ENCODE measurements at places on chromosomes 5 and 9. TPM values are rescaled to one million over a fixed set of nuclear protein-coding genes. Genes with fewer than 3 reads are reported as not detected.

The ITGA1 gene
- 303 TPM for total RNA-seq

- DNase-seq = no peak
Measured at GRCh38 chr5:137605411-137605810, 106.3 kb upstream of the SPOCK1 start.

The FSD1L gene
- total RNA-seq = 27.5 TPM

GRCh38 chr9:86407022-86407421 is 52.8 kb upstream of the TUT7 start:
- no peak for DNase-seq

- DNase-seq = no peak
Measured at GRCh38 chr5:12099296-12099695, 195.1 kb upstream of the CTNND2 start.

- no peak for DNase-seq
Measured at GRCh38 chr5:75381456-75381855, 44.4 kb downstream of the HMGCR start.

The CBY3 gene
- not detected for total RNA-seq

GRCh38 chr9:93951655-93952118 is 3.5 kb downstream of the BARX1 start:
- no peak for DNase-seq

The GLIPR2 gene
- total RNA-seq = 54.9 TPM

GRCh38 chr9:127423934-127424675 is at the start of gene ZNF79:
TSS of gene ZNF79 (plus strand) at chr9:127424382. CDS start at chr9:127424788, 406 bp downstream.
- peak; percentile 83 for DNase-seq

- DNase-seq = no peak
Measured at GRCh38 chr5:87137283-87137682, 130.4 kb upstream of the RASA1 start.

The IFNK gene
- not detected for total RNA-seq

- no peak for DNase-seq
Measured at GRCh38 chr9:129202613-129203555, 24.8 kb upstream of the IER5L start.

- DNase-seq = no peak
Measured at GRCh38 chr5:55453211-55453610, 81.6 kb downstream of the PLPP1 start.

DNA sequence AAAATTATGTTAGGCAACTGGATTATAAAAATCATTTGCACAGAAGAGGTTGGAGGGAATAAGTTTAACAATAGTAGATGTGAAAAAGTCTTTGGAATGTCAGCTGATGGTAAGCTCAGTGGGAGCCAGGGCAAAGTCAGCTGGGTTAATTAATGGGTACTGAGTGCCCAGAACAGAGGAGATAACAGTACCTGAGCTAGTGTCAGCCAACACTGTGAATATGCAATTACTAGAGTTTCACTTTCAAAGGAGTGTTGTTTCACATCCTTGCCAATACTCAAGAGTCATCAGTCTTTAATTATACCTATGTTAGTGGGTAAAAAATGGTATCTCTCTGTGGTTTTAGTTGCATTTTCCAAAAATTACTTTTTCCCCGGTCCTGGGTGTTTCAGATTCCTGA is 135.1 kb downstream of the KIF4B start:
- no peak for DNase-seq

The IL17B gene
- 8.9 TPM for total RNA-seq

DNA sequence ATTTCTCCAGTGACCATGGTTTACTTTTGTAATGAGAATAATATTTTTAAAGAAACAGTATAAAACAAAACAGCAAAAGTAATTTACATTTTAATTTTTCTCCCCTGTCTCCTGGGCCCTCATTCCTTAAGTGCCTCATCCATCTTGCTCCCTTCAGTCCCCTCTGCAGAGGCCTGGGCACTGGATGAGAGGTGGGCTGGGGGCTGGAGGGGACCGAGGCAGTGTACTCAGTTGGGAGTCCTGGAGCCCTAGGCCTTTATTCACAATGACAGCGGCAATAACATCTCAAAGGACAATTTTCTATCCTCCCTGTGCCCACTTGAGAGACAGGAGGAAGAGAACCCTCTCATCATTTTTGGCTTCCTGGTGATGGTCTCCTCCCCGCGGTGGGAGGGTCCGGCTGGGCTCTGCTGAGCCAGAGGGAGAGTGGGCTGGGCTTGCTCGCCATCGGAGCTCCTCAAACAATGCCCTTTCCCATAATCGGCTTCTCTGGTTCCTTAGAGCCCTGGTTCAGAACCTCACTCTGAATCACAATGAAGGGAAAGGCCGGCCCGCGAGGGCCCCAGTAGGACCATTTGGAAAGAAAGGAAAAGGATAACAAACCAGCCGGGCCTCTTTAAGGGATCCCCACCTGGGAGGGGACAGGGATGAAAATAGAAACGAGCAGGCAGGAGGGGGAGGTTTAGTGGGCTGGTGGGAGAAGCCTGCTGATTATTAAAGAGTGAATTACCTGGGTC is 9.7 kb upstream of the SMIM32 start:
- DNase-seq = no peak

DNA sequence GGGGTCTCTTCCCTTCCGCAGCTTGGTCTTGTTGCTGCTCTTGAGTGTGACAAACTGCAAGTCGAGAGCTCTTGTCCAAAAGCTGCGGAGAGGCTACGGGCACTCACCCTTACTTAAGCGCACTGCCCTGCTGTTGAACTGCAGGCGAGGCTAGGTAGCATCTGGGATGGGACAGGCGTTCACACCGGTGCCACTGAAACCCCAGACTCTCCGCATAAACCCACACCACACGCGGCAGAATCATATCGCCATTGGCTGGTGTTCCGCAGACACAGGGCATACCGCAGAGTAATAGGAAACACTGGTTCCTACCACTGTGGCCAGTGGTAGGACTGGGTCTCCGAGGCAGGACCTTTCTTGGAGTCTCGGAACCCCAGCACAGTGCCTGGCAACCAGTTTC is 2.2 kb upstream of the NPR3 start:
- no peak for DNase-seq

The FOXI1 gene
- total RNA-seq = not detected

DNA sequence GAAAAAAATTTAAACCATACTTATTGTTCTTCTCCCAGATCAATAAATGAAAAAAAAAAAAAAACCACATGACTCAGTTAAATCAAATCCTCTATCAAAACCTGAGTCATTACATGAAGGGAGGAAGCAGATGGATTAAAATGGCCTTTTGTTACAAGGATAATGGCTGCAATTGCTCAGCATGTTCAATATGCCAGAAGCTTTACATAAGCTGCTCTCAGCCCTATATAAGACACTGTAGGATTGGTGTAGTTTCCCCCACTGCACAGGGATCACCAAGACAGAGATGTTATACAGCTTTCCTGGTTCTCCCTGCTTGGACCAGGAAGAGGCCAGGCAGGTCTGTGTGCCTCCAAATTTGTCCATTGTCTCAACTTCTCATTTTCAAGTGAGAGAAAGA is 101.6 kb upstream of the MAP1B start:
- no peak for DNase-seq

DNA sequence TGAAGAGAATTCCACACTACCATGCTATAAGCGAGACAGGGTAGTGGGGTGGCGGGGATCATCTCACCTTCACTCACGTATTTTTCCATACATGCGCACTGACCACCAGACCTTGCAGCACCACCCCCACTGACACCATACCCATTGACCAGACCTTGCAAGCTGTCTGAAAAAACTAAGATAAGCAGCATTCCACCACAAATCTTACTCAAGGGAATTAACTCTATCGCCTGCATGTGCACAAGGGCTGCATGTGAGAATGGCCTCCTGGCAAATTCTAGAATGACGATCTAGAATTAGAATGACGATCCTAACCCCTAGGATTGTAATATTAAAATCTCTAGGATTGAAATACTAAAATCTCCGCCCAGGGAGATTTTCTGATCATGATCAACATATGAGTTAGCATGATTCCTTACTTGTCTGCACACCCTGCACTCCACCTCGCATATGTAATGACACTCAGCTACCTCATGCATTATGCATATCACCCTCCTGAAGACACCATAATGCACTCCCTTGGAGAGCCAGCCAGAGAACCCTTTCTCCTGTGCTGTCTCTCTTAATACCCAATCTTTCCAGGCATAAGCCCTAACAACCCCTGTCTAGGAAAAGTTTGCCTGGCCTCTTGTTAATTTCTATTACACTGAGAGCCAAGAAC is 11.7 kb downstream of the SOX30 start:
- DNase-seq = no peak

DNA sequence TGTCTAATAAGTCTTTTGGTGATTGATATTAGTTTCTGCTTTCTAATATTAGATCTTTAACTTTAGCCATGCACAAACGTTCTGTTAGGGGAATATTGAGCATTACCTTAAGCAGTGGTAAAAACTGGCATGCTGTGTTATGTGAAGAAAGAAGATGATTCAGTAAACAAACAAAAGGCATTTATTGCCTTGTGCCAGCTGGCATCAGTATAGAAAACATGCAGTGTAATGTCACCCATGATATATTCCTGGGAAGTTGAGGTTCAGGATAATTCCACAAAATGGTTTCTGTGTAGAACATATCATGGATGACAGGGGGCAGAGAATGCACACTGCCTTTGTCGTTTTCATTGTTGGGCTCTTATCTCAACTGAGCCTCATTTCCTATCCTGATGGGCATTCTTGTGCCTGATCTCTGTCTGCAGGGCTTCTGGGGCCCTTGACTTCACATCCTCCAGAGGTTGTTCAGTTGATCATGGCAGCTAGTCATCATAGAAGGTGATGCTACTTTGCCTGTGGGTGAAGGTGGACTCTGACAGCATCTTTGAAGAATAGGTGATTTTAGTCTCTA is 24.2 kb downstream of the LRRTM2 start:
- no peak for DNase-seq

DNA sequence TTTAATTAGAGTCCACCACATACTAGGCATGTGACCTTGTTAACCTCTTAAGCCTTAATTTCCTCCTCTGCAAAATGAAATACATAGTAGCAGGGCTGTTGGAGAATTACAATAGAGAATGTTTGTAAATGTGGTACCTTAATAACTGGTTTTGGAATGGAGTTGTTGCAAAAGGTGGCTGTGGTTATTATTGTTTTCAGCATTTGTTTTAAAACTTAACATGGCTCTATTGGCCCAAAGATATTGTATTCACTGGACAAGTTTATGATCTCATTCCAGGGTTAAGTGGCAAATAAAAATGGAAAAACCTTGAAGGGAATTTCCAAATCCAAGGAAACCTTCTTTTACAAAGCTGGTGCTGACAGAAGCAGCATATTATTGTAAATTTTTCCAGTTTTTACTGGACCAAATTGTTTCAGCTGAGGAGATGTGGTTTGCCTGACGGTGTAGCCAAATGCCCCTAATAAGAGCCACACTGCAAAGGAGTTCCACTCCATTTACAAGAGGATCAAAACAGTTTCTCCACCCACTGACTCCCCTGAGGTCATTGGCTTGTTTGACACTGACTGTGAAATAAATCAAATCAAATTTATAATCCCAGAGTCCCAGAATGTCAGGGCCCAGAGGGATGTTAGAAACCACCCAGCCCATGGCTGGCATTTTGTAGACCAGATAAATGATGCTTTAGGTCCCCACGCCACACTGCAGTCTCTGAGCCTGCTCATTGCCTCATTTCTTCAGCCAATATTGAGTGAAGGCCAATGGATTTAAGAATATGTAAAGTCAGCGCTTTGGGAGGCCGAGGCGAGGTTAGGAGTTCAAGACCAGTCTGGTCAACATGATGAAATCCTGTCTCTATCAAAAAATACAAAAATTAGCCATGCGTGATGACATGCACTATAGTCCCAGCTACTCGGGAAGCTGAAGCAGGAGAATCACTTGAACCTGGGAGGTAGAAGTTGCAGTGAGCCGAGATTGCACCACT is 45.2 kb downstream of the ADRA1B start:
- DNase-seq = no peak

DNA sequence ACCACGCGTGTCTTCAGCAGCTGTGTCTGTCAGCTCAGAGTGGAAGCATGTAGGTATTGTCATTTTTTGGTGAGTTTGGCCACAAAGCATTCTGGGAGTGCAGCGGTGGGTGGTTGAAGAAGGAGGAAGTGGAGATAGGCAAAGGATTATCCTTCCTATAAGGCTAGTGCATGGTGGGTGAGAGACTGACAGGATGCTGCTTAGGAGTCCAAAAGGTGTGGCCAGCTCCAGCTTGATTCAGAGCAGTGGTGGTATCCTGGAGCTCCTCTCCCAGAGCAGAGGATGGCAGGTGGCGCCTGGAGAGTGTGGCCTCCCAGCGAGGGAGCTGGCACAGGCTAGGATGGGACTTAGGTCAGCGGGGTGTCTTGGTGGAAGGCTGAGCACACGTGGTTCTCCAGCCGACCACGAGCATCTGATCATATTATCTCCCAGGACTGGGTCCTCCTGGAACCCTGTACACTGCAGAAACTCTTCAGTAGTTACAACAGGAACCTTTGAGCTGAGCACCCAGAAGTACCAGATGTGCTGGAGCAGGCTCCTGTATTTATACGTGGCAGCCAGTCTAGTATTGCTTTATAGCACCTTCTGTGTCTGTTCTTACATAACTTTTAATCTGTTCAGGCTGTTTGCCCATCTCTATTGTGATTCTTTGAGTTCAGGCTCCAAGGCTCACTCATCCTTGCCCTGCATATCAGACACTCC is 29.6 kb downstream of the MAML1 start:
- DNase-seq = no peak

DNA sequence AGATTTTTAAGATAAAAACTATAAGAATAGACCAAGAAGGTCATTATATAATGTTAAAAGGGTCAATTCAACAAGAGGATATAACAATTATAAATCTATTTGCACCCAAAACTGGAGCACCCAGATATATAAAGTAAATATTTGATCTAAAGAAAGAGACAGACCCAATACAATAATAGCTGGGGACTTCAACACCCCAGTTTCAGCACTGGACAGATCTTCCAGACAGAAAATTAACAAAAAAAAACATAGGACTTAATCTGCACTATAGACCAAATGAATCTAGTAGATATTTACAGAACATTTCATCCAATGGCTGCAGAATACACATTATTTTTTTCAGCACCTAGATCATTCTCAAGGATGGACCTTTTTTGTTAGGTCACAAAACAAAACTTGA is 331.9 kb downstream of the SPOCK1 start:
- DNase-seq = no peak

The PRUNE2 gene
- 83.9 TPM for total RNA-seq

The KCNT1 gene
- total RNA-seq = 0.58 TPM

The PCDHB2 gene
- 3.4 TPM for total RNA-seq

The CDO1 gene
- 21.1 TPM for total RNA-seq

- DNase-seq = no peak
Measured at GRCh38 chr5:14060218-14060617, 82.9 kb upstream of the TRIO start.

GRCh38 chr5:76787237-76787636 is 31.6 kb upstream of the F2RL1 start:
- DNase-seq = no peak

GRCh38 chr9:82036086-82036485 is 47.5 kb downstream of the SPATA31D1 start:
- no peak for DNase-seq
